RCC 7860 (cell line): ENCODE measurements at places on chromosomes 16 and 17.

GRCh38 chr17:19727501-19728078 lies 11.2 kb upstream of the SLC47A2 start:
- DNase-seq, result no peak

DNA sequence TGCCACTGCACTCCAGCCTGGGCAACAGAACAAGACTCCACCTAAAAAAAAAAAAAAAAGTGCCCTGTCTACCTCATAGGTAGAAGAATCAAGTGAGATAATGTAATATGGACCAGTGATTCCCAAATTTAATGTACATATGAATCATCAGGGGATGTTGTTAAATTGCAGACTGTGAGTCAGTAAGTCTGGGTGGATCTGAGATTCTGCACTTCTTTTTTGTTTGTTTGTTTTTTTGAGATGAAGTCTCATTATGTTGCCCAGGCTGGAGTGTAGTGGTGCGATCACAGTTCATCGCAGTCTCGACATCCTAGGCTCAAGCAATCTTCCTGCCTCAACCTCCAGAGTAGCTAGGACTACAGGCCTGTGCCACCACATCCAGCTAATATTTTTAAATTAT lies 31.6 kb downstream of the HOXB1 start:
- peak; percentile 47 for DNase-seq

GRCh38 chr17:78130437-78131101 lies at the start of gene TMC8:
TSS of gene TMC8 (plus strand) at chr17:78130771. CDS start at chr17:78131589, 818 bp downstream.
- DNase-seq, result no peak

DNA sequence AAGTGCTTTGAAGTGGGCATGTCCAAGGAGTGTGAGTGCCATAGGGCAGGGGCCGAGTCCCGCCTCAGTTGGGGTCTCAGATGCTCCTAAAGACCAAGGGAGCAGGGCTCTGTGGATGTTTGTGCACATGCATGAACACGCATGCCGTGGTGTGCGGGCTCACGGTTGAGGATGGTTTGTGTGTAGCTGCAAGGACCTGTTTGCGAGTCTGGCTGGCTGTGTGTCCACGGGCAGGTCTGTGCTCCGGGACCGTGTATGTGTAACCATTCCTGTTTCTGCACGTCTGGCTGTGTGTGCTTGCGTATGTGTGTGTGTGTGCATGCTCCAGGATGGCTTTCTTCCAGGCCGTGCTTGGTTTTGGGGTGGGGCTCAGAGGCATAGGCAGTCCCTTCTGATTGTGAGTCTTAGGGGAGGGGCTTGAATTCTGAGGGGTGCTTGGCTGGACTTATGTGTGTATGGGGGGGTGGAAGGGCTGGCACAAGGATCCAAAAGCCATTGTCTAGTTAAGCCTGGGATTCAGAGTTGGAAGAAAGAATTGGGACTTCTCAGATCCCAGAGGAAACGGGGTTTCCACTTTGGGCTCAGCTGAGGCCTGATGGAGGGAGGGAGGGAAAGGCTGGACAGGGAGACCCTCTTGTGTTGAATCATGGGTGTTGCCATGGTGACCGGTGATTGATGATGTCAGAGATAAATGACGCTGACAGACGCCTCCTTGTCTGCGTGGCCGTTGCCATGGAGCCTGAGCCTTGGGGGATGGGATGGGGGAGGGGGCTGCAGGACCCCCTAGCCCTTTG lies 14.4 kb downstream of the GJD3 start:
- no peak for DNase-seq

DNA sequence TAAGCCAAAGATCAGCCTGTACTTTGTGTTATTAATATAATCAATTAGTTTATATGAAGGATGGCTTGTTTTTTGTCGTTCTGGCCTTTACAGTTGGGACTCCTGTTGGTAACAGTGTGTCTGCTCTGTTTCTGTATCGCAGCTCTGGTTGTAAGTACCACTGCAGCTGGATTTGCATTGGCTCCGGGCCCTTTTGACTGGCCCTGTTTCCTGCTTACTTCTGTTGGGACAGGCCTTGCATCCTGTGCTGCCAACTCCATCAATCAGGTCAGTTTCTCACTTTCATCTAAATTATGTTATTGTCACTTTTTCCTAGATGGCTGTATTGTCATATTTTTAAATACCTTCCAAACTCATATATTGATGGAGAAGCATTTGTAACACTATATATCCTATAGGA lies 32.7 kb downstream of the COX10 start:
- DNase-seq, result no peak

- DNase-seq, result no peak
Observed at GRCh38 chr17:56125830-56126819, 27.1 kb upstream of the ANKFN1 start.

- no peak for DNase-seq
Observed at GRCh38 chr16:50940275-50940854, 198.5 kb downstream of the CYLD start.

- DNase-seq, result no peak
Observed at GRCh38 chr17:14525551-14526455, 224.9 kb downstream of the HS3ST3B1 start.

GRCh38 chr16:67781565-67781921 lies 24.8 kb downstream of the RANBP10 start:
- DNase-seq, result no peak

DNA sequence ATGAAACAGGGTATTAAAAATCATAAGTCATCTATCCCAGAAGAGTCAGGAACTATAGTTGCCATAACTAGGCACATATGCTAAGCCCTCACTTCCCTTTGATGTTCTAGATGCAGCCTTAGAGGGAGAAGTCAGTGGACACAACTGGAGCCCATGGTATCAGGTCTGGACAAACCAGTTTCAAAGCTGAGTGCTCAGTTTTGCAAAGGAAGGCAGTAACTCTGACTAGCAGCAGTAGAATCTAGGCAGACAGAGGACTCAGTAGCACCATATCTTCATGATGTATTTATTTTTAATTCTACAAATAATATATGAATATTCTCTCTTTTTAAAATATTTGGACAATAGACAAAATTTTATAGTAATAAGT lies 11.7 kb upstream of the FAM20A start:
- DNase-seq, result no peak

- no peak for DNase-seq
Observed at GRCh38 chr16:51166091-51166490, 15.0 kb upstream of the SALL1 start.
